ENCODE measurements at places on chromosomes 2 and 18. TPM values are rescaled to one million over a fixed set of nuclear protein-coding genes. Genes with fewer than 3 reads are reported as not detected.

Gene CELF4
- not detected for total RNA-seq

Gene TLK1
- total RNA-seq: 14.2 TPM

Gene ARHGAP15
- total RNA-seq: 0.49 TPM

Gene CRYGC
- total RNA-seq: not detected

Gene CNDP1
- not detected for total RNA-seq

Gene DTNA
- total RNA-seq: 8.7 TPM

Gene GLI2
- total RNA-seq: 19.0 TPM

Gene TRMT61B
- 13.3 TPM for total RNA-seq

Gene BOLL
- total RNA-seq: not detected

Gene TRIM43
- not detected for total RNA-seq

Data from hair follicle dermal papilla cell (primary cell).